Stimulated activated CD8-positive, alpha-beta memory T cell treated with anti-CD3 and anti-CD28 coated beads, Interleukin-15, amount 100 ng/mL, for 4 hours (primary cell): ENCODE measurements at places on chromosomes 2 and 18.

DNA sequence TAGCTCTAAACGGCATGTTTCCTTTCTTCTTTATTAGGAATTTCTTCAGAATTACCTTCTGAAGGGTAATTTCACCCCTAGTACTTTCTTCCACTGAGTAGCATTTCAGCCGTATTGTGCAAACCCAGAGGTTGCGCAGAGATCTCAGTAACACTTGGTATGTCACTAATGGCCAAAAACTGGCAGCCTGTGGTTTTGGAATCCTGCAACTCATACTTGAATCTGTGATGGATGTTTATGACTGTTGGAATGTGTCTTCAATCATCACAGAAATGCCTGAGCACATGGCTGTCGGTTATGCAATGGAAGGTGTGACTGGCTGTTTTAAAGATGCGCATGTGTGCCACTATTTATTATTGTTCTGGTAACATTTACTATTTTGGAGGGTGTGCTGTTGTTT lies 100.0 kb downstream of the COLEC12 start:
- no peak for DNase-seq

DNA sequence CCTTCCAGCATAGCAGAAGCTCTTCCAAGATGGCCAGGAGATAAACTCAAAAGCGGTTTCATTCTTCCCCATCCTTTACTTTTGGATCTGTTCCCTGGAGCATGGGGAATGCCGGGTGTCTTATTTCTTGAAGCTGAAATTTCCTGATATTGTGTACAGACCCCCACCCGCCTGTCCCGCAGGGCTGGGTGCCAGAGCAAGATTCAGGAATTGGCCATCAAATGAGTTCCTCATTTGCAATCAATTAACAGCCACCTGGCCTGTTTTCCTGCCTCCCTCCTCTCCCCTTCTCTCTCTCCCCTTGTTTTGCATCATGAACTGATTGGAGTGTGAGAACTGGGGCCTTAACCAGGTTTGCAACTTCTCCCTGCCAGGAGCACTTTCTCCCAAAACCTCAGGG lies 202.1 kb downstream of the SH3RF3 start:
- DNase-seq = no peak

DNA sequence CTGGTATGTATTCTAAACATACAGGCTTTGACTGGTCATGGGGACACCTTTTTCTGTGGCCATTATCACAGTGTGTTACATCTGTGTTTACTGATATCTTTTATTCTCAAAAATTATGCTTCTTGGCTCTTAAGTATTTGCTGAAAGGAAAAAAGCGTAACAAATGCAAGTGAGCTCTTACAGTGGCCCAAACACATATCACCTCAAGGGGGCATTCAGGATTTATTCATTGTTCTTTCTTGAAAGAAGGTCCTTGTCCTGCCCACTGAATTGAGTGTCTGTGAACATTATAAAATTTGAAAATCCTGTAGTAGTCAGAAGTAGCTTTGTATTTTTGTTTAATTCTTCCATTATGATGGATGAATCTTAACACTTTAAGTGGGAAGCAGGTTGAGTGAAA lies 454.5 kb downstream of the XIRP2 start:
- DNase-seq = no peak

GRCh38 chr2:142989273-142990204 lies 112.1 kb downstream of the KYNU start:
- DNase-seq = no peak

DNA sequence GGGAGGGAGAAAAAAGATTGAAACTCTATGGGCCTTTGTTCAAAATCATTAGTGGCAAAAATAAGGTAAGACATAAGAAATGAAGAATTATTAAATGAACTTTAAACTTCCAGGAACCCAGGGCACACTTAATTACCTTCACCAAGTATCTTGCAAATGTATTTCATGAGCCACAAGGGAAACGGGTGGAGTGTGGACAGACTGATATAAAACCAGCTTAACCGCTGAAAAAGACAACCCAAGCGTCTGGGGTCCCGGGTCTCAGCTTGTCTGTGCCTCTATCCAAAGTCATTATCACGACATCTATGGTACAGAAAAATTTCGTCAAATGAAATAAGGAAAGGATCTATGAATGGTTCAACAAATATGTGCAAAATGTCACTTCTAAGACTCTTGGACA lies 13.9 kb upstream of the MBOAT2 start:
- no peak for DNase-seq

- DNase-seq = no peak
Measured at GRCh38 chr2:176504440-176504839, 235.2 kb downstream of the MTX2 start.

DNA sequence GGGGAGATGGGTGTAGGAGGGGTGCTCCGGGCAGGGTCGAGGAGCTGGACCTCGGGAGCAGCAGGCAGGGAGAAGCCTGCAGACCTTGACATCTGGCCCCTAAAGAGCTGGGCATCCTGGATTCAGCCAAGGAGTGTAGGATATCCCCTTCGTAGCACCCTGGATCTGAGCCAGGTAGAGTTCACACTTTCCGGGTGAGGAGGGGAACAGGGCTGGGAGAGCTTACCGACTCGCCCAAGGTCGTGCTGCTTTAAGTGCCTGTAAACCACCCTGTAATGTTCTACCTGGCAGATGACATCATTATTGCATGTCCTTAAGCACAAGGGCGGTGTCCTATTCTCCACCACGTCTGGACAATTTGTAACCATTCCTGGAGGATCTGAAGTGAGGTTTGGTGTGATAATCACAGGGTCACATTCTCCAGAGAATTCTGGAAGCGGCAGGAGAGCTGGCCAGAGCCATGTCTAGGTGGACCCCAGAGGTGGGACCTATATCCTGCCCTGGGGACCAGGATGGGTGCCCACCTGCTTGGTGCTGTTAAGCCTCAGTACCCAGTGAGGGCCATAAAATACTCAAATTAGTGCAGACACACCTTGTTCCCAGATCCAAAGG lies 14.6 kb downstream of the ITM2C start:
- DNase-seq = no peak

GRCh38 chr2:136328207-136328795 lies 210.4 kb upstream of the CXCR4 start:
- DNase-seq = no peak

- no peak for DNase-seq
Measured at GRCh38 chr2:195027947-195028346, 629.1 kb upstream of the SLC39A10 start.

GRCh38 chr2:39416140-39416539 lies 20.9 kb downstream of the MAP4K3 start:
- no peak for DNase-seq

GRCh38 chr2:142582317-142582716 lies 295.1 kb upstream of the KYNU start:
- no peak for DNase-seq

DNA sequence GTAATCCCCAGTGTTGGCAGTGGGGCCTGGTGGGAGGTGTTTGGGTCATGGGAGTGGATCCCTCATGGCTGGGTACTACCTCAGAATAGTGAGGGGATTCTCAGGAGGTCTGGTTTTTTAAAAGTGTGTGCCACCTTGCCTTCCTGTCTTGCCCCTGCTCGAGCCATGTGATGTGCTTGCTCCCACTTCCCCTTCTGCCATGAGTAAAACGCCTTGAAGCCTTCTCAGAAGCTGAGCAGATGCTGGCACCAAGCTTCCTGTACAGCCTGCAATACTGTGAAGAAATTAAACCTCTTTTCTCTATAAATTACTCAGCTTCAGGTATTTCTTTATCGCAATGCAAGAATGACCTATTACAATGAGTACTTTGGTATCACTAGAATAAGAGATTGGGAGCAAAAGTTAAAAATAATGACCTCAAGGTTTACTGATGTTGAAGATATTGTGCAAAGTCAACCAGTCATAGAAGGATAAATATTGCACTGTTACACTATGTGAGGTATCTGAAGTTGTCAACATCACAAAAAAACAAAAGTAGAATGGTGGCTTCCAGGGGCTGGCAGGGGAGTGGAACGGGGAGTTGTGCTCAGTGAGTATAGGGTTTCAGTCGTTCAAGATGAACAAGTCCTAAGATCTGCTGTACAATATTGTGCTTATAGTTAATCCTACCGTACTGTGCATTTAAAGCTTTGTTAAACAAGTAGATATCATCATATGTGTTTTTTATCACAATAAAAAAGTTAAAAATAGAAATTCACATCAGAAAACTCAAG lies 938.3 kb upstream of the CNTNAP5 start:
- DNase-seq = no peak

GRCh38 chr2:237766340-237766739 lies 32.2 kb upstream of the RBM44 start:
- DNase-seq = no peak

DNA sequence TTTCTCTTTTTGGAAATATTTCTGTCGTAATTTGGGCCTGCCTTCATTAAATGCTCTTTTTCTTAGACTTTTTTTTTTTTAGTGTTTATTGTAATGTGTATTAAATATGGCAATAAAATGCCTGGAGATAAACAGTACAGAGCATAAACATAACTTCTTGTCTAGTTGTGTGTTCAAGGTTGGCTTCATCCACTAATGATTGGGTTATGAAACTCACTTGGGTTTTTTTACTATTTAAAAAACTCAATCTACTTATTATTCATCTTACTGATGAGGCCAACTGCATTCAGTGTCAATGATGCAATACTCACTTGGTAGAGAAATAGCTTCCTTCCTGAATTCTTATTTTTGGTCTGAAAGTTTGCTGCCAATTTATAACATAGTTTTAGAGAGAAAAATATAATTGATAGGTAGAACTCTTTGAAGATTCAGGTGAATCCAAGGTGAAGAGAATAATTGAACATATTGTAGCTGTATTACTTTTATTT lies 144.2 kb upstream of the NABP1 start:
- no peak for DNase-seq

GRCh38 chr18:711310-711656 lies 1.1 kb downstream of the ENOSF1 start:
- DNase-seq = no peak

DNA sequence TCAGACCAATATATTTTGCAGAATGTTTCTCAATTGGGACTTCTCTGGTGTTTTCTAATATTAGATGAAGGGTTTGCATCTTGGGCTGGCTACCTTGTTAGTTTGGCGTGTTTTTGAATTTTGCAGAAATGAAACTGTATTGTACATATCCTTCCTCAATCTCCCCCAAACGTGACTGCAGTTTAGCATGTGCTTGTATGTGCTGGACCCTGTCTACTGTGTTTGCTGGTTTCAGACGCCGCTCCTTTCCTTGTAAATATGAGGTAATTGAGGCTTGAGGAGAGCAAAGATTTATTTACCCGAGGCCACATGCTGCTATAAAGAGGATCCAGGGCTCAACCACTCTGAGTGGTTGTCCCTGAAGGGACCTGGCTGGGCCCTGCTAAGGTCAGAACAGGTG lies 57.2 kb downstream of the NGEF start:
- DNase-seq = no peak

DNA sequence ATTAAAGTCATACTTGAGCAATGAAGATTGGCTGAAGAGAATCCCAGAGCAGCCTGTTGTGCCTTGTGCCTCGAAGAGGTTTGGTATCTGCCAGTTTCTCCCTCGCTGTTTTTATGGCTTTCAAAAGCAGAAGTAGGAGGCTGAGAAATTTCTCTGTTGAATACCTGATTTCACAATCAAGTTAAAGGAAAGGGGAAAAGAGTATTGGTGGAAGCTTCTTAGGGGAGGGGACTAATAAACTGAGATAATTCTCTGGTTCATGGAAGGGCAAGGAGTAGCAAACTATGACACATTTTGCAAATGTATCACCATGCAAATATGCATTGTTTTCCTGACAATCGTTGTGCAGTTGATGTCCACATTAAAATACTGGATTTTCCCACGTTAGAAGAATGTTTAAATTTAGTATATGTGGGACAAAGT lies at the start of gene IL1B:
Gene IL1B (minus strand): TSS at position 85 of the 423 bp plus-strand sequence. CDS start 550 bp downstream, outside the sequence.
- no peak for DNase-seq

- no peak for DNase-seq
Measured at GRCh38 chr2:28317390-28317789, 75.3 kb upstream of the FOSL2 start.

- no peak for DNase-seq
Measured at GRCh38 chr2:149587950-149588487, 444 bp upstream of the MMADHC start.

GRCh38 chr2:18856765-18857164 lies 267.4 kb upstream of the NT5C1B start:
- no peak for DNase-seq

DNA sequence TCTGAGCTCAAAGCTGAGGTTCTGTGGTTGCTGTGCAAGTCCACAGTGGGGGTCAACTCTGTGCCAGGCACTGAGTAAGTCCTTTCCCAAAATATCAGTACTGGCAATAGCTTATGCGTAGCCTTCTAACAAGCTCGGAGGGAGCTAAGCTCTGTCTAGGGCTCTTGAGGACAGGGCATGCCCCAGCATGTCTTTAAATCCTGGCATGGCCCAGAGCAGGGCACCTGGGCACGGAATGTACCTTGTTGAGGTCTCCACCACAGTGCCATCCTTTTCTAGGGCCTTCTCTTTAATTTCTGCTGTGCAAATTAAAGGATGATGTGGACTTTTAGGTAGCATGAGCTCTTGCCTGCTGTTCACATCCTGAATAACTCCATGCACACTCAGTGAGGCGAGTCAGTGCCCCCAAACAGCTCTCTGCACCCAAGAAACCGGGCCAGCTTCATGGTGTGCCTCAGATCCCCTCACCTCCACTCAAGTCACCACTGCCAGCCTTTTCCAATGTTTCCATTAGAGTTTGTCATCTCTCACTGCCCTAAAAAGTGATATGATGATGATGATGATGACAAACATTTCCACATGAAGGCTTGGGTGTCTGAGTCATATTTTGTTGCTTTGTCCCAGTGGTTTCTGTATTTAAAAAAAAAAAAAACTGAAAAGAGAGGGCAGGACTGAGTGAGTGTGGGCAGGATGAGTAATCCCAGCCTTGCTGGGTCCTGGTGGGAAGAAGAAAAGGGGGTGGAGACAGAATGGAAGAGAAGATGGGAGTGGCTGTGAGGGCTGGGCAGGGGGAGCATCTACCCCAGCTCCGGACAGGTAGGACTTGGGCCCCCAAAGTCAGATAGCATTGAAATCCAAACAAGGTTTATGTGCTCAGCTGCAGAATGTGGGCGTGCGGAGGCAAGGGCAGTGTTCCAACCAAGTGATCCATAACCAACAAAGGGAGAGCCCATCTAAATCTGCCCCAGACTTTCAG lies 78.9 kb downstream of the ZBTB7C start:
- DNase-seq = no peak

DNA sequence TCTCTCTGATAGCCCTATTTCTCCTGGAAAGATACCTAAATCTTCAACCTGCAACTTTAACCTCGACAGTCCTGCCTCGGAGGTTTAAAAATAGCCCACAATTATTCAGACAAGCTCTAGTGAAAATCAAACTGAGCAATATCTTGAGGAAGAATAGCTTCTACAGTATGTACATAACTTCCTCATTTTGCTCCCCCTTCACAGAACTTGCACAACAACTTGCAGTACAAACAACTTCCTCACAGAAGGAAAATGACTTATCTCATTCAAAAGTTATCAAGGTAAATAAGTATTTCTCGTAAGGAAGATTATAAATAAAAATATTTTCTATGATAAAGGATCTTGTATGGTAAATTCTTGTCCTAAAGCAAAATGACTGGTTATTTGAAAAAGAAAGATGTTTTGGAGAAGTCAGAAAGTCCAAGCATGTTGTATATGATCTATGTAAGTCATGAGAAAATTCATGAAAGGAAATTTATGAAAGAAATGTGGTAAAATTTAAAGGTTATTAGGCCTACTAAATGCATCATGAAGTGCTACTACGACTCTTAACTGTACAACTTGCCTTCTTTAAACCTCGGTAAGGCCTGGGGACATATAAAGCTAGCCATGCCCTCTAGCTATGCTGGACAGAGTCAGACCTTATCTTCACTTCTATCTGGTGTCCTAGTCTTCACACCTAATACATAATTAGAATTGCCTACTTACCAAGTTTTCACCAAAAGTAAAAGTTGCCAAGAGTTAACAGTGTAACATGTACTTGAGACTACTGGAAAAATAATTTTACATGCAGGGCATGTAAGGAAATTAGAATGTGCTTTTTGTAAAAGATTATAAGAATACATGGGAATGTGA lies 394.5 kb downstream of the DLGAP1 start:
- no peak for DNase-seq
